ENCODE measurements at places on chromosomes 16 and 17.
A peak's percentile ranks its signal among the peaks of the same experiment; 100 is the strongest.

GRCh38 chr17:82045936-82046484, 5.6 kb downstream of the RFNG start:
- no peak for DNase-seq

GRCh38 chr17:66375121-66375520, 72.7 kb downstream of the PRKCA start:
- DNase-seq = no peak

DNA sequence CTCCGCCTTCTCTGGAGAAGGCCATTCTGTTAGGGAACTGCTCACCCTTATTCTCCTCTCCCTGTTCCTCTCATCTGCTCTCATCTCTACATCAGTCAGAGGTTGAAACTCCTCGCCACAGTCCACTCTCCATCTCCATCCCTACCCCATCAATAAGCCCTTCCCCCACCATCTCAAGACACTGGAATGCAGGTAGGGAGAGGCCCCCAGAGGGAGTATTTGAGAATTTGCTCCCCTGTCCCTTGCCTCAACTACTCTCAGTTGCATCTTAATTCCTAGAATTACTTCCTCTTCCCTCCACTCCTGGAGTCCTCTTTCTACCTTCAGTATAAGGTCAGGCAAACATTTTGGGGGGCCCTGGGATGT, 2.0 kb upstream of the AATF start:
- no peak for DNase-seq

- peak; percentile 58 for DNase-seq
These were observed 39.6 kb downstream of the GPRC5B start for GRCh38 chr16:19844945-19845641.

GRCh38 chr17:65297384-65297783, 160.2 kb downstream of the RGS9 start:
- no peak for DNase-seq
